T-helper 1 cell (primary cell): ENCODE measurements at places on chromosomes 2 and 18.

GRCh38 chr18:65620076-65620696 is 130.6 kb upstream of the CDH7 start:
- DNase-seq = no peak

- no peak for DNase-seq
Measured at GRCh38 chr2:2389215-2389614, 58.1 kb upstream of the MYT1L start.

- DNase-seq = no peak
Measured at GRCh38 chr2:7703543-7704144, 786.4 kb downstream of the RNF144A start.

DNA sequence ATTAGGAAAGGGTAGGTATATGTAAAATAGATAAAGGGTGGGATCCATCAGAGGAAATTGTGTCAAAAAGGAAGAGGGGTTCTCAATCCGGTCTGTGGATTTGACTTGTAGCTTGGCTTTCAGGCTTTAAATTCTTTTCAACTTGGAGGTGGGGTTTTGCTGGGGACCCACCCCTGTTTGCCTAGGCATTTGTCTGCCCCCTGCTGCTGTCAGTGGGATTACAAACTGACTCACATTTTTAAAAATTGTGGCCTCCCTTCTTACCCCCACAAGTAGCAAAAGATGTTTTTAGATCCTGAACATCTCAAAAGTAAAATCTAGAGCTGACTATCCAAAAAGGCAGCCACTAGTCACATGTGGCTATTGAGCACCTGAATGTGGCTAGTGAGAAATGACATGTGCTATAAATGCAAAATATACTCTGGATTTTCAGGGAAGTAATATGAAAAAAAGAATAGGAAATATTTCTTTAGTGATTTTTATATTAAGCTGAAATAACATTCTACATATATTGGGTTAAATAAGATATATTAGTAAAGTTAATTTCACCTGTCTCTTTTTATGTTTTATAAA is 178.9 kb downstream of the GFPT1 start:
- DNase-seq = no peak

DNA sequence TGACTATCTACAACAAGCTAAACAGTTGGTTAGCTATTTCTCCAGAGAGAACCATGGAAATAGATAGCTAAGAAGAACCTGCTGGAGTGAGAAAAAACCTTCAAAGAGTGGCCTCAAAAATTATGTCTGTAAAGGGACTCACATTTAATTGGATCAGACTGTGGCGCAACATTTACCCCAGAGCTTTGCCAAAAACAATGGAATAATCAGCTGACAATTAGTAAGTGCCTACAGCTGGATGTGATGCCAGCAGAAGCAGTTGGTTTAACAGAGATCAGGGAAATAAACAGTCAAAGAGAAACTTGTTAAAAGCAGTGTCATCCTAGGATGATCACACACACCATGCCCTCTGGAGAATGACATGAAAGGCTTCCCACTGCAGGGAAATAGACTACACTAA is 310.7 kb downstream of the CLIP4 start:
- no peak for DNase-seq

GRCh38 chr2:22894761-22895160 is 490.2 kb upstream of the KLHL29 start:
- DNase-seq = no peak

DNA sequence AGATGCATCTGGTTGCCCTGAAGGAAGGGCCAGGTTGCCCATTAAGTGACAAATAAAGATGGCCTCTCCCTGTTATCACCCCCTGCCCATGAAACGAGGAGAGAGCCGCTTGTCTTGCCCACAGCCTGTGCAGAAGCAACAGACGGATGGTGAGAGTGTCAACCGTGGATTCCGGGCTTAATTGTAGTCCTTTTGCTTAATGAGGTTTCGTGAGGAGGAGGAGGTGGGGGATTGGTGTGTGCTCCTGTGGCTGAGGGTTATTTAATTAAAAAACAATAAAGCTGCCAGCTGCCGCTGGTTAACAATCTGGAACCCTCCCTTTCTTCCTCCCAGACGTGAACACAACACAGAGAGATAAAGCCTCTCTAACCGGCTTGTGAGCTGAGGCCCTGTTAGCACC is 188.0 kb upstream of the PARD3B start:
- no peak for DNase-seq

DNA sequence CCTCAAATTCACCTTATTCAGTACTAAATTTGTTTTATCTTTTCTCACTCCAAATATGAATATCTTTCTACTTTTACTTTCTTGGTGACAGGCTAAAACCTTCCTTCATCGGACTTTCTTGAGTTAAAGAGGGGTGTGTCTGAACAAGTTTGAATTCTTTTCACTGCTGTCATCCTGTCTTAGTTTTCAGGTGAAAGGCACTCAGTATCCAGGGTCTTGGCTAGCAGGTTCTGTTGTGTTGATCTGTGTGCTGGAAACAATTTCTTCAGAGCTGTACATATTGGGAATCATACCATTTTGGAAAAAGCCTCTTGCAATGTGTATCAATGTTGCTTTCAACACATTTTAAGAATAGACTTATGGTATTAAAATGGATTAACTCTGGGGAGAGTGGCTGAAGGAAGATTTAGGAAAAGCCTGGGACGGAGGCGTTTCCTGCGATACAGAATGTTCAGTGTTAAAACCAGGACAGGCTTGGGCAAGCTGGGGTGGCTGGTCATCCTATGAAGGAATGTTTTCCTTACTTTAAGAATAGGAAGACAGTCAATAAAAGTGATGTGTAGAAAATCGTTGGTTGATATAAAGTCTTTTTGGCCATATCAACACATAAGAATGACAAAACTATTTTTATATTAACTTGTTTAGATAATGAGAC is 350.7 kb upstream of the SPRED2 start:
- DNase-seq = no peak

- DNase-seq = no peak
Measured at GRCh38 chr2:234098681-234099080, 48.2 kb downstream of the SPP2 start.

GRCh38 chr2:64311948-64312621 is 141.9 kb upstream of the LGALSL start:
- no peak for DNase-seq

DNA sequence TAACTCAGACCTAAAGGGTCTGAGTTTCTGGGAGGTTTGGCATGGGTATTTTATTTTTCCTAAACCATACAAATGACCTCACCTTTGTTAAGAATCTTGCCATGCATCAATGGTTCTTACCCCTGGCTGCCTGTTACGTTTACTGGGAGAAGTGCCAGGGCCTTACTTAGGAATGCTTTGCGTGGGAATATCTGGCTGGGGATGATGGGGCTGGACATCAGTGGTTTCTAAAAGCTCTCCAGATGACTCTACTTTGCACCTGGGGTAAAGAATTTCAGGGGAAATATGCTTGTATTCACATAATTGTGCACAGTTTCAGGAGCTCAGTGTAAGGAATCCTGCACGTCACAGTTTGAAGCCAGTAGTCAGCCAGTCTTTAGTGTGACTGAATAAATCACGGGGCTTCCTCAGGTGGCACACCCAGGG is 18.2 kb upstream of the DAW1 start:
- no peak for DNase-seq

DNA sequence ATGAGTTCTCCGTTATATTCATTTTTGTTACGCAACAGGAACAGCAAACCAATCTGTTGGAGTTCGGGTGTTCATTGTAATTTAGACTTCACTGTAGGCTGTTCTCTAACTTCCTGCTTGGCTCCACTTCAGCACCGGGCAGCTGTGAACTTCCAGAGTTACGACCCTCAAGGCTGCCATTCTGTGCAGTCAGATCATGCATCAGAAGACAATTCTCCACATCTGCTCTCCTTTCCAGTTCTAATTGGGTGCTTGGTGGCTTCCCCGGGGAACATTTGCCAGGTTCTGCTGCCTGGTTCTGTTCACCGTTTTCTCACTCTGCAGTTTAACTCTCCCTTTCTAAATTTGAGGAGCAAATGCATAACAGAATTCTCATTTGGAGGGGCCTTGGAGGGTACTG is 237.7 kb downstream of the NYAP2 start:
- DNase-seq = no peak

- no peak for DNase-seq
Measured at GRCh38 chr18:57436965-57437333, 1.8 kb downstream of the ONECUT2 start.

- DNase-seq = no peak
Measured at GRCh38 chr2:31223026-31223425, 5.7 kb upstream of the CAPN14 start.
